Common myeloid progenitor, CD34-positive (primary cell): ENCODE measurements at places on chromosomes 6 and 20.
A peak's percentile ranks its signal among the peaks of the same experiment; 100 is the strongest.

- peak; percentile 22 for DNase-seq
Measured at GRCh38 chr6:25971187-25971821, 8.7 kb downstream of the TRIM38 start.

DNA sequence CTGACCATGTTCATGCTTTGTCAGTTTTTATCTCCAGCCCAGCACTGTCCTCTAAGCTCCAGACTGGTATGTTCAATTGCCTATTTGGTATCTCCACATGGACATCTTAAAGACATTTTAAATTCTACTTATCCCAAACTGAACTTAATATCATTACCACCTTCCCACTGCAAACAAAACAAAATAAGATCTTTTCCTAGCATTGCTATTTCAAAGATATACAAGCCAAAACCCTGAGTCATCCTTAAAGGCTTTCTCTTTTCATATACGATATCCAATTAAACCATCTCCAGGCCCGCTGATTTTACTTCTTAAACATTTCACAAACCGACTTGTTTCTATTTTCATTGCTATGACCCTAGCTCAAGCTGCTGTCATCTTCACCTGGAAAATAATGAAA is 35.1 kb upstream of the HS3ST5 start:
- DNase-seq = no peak

- no peak for DNase-seq
Measured at GRCh38 chr6:157906537-157907061, 75.1 kb upstream of the SYNJ2 start.

- no peak for DNase-seq
Measured at GRCh38 chr6:142698751-142699150, 246.2 kb downstream of the HIVEP2 start.

DNA sequence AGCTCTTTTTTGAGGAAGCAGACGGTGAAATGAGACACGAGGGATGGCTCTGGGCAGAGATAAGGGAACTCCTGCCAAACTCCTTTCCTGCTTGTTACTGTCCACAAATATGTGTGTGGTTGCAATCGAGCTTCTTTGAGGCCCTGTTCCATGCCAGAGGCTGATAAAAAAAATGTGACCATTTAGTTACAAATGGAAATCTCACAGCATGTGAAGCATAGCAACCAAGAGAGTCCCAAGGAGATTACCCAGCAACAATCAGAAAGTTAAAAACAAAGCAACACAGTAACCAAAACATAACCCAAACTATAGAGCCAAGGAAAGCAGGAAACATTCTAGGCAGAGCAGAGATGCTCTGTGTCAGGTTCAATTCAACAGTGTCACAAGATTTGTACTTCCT is 35.4 kb upstream of the HMGN3 start:
- peak; percentile 94 for DNase-seq

DNA sequence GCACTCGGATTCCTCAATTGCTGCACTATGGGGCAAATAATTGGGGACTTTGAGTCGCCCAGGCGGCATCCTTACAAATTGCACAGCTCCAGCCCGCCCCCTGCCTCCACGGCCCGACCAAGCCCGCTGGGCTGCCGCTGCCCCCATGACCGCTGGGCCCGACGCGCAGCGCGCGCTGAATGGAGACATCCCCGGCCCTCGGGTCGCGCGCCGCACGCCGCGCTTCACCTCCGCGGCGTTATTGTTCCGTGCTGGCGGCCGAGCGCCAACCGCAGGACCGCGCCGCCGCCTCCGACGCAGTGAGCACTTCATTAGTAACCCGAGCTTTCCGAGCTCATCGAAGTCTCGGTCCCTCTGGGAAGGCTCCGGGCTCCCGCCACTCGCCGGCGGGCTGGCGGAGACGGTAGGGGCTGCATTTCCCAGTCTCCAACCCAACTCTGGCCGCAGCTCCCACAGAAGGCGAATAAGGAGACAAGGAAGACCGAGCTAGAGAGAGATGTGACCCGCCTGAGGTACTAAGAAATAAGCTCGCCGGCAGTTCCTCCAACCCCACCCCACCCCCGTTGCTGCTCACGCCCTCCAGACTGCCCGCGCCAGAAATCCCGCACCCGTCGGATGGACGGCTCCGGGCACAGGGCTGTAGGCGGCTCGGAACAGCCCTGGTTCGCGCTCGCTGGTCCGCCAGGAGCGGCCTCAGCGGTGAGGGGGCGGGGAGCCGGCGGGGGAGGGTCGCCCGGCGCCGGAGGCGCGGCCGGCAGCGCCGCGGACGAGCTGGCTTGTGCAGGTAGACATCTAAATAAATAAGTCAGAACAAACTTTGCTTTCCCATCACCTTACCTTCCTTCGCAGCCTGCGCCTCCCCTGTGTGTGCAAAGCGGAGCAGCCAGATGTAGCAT is 703 bp downstream of the EPHA7 start:
- DNase-seq = peak; percentile 24

GRCh38 chr6:50922579-50923525 is 104.2 kb downstream of the TFAP2B start:
- no peak for DNase-seq

- DNase-seq = no peak
Measured at GRCh38 chr6:163738304-163738703, 323.8 kb downstream of the QKI start.

GRCh38 chr6:79719248-79719960 is 88.3 kb downstream of the SH3BGRL2 start:
- DNase-seq = no peak

- peak; percentile 61 for DNase-seq
Measured at GRCh38 chr6:3247255-3248146, 11.2 kb upstream of the PSMG4 start.

DNA sequence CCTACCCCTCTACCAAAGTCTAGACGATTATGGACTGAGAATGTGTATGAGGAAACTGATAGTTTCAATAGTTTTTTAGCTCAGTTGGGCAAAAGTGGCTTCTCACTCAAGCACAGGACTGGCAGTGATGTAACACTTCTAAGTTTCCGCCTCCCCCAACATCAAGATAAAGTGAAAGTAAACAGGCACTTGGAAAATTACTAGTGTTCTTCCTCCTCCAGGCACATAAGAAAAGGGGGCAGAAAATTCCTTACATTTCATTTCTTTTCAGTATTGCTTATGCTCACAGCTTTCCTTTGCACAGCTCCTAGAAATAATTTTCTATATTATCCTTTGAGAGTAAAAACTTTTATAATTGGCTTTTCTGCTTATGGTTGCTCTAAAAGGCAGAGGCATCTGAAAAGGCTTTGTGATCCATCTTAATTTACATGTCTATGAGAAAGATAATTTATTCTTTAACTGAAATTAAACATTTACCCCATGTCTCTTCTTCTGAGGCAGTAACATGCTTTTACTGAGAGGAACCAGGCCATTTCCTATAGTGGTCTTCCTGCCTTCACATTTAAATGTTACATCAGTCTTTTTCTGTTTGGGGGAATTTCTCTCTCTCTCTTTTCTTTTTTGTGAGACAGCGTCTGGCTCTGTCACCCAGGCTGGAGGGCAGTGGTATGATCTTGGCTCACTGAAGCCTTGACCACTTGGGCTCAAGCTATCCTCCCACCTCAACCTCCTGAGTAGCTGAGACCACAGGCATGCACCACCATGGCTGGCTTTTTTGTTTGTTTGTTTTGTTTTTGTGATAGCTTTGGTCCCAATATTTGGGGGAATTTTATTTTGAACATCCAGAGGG is 65.0 kb upstream of the EEF1A1 start:
- DNase-seq = peak; percentile 74

GRCh38 chr6:45469663-45470062 is 91.9 kb upstream of the SUPT3H start:
- DNase-seq = no peak

DNA sequence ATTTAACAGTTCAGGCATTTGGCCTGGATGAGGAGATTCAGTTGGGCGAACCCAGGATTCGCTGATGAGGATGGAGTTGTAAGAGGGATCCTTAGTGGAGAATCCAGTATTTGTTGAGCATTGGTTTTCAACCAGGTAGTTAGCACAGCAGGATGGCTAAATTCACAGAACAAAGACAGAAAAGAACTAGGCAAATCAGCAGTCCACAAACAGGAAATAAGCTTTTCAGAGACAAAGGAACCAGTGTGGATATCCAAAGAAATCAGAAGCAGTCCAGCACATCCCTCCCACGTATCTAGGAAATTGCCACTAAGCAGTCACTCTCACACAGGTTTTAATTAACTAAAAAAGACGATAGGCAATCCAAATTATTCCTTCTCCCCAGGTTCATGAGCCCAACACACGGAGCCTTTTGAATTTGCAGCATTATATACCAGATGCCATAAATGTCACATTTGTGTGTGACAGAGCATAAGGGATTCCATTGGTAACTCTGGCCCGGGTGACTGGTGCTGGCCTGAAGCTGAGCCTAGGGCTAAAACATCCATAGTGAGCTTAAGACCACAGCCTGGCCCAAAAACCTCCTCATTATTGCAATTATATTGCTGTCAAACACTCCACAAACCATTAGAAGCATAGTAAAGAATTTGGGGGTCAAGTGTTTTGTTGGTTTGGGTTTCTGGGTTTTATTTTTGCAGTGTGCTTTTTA is 131.5 kb downstream of the SOBP start:
- no peak for DNase-seq

DNA sequence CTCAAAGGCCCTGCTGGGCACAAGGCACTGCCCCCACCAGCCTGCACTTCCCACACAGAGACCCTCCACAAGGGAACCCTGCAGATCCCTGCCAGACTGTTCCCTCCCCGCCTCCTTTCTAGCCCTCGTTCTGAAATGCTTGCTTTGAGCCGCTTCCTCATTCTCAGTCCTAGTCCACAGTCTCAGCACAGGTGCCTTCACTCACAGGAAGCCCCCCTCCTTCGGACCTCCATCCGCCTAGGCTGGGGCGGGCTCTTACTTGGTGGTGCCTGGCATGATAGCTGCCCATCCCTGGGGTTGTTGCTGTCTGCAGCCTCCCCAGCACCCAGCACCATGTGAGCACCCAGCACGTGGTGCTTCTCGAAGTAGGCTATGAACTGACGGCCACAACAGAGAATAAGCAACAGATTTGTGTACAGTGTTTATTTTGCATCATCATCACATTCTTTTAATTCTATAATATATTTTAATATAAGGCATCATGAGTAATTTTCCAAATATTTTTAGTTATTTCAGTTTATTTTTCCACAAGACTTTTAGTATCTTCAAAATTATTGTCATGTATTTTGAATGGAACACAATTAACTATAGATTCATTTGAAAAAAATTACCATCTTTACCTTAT is 12.3 kb downstream of the CST5 start:
- peak; percentile 42 for DNase-seq

DNA sequence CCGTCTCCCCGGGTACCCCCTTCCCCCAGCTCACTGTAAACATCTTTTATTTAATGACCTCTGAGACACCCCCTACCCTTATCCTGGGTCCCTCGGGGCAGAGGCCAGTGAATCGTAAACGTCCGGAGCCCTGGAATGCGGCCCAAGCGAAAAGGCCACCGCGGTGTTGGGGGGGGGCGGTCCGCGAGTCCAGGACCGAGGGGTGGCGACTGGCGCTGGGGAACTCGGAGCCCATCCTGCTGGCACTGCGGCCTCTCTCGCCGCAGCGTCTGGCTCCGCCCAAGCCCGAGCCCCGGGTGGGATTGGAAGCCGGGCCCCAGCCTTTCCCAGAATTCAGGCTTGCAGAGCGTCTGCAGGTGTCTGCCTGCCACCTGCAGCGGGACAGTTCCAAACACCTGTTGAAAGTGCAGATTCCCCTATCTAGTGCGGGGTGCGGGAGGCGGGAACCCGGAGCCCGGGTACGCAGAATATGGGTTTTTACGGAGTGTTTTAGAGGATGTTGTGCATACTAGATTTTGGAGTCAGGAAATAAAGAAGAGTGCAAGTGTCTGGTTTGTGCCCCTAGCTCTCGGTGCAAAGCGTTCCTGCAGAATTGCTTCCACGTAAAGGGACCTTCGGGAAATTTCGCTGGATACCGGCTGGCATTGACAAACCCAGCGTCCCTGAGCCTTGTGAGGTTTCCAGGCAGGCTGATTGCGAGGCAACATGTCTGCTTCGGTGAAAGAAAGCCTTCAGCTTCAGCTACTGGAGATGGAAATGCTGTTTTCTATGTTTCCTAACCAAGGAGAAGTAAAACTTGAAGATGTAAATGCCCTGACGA is 800 bp downstream of the RWDD2A start:
- DNase-seq = peak; percentile 15

DNA sequence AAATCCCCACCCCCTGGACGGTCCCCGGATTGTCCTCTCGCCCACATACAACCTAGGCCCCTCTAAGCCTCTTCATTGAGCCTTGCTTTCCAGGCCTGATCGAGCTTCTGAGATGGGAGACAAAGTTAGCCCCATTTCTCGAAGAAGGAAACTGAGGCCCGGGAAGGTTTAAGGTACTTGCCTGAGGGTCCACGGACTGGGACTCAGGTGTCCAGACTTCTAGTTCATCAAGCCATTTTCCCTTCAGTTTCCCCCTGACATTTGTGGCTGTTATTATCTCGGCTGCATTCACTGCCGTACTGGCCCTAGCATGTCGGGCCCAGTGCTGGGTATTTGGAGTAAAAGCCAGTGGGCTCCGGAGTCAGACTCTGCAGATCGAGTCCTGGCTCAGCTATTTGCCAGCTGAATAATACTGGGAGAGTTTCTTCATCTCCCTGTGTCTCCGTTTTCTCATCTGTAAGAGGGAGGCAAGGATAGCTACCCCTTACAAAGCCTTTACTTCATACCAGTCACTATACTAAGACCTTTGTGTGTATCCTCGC is 633 bp downstream of the RPRD1B start:
- DNase-seq = no peak

DNA sequence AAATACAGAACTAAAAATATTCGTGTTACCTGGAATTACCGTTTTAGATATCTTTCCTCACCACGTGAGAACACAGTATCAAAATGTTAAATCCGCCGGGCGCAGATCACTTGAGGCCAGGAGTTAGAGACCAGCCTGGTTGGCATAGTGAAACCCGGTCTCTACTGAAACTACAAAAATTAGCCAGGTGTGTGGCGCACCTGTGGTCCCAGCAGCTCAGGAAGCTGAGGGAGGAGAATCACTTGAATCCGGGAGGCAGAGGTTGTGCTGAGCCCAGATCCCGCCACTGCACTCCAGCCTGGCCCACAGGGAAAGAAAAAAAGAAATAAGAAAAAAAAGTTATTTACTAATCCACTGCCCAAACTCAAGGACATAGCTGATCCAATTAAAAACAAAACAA is 4.8 kb upstream of the DDX43 start:
- no peak for DNase-seq

DNA sequence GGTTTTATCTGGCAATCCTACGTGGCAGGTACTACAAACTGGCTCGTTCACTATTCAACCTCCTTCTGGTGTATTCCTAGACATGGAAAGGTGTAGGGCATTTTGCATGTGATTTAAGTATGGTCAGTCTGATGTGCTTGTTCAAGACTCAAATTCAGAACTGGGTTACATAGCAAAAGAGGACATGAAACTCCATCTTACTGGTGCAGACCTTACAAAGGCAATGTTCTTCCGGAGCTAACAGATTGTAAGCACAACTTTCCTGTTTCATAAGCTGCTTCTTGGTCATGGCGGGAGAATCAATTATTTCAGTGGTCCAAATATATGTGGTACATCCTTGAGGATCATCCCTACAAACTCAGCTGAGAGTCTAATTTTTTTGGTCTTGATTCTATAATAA is 703.4 kb downstream of the EPM2A start:
- no peak for DNase-seq
